ENCODE measurements at places on chromosomes 2 and 18.

DNA sequence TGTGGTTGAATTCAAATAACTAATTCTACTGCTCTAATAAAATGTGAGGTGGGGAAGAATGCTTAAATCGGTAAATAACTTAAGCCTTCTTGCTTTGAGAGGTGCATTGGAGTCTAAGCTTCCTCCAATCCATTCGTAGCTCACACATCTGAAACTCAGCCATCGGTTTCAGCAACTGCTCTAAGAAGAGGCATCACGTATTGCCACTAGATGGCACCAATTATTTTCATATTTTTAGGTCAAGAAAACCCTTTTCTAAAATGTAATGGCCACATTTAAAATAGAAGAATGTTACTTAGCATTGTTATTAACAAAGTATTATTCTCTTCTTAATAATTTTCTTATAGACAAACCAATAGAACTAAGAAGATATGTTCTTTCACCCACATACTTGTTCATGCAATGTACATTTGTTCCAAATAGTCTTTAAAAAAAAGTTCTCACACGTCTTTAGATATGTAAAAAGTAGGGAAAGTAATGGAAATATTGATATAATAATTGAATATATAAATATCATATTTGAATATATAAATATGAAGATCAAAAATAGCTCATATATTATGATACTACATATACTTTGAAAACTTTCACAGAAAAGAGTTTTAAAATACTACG, 229.8 kb downstream of the CCDC178 start:
- no peak for DNase-seq

DNA sequence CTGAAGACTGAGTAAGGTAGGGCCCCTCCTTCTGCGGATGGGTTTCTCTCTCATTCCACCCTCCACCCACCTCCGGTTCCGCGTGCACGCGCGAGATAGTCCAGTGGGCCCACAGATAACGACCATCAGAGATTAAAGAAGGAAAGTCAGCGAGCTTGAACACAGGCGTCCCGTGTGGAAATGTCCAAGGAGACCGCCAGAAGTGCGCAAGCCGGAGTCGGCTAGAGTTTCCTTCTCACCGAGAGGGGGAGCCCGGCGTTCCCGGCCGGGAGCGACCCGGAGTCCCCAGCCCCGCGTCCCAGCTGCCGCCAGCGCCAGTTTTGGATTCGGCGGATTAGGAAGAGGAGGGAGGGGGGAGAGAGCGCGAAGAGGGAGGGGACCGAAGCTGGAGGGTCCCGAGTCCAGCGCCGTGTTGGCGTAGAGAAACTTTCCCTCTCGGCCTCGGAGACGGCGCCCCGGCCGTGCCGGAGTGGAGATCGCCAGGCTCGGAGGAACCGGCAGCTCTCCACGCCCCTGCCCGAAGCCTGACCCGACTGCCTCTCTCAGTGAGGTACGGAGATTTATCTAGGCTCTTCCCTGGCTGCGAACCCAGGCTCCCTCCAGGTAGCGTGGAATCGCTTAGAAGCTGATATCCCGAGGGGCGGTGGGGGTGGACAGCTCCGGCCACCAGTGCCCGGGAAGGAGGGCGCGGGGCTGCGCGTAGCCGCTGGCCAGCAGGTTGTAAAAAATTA, at the start of gene GULP1:
TSS of gene GULP1 (plus strand) at position 258 of the 731 bp plus-strand sequence. CDS start 185,829 bp downstream, outside the sequence.
- DNase-seq, result peak; percentile 83

- DNase-seq, result no peak
Measured at GRCh38 chr2:108916122-108916795, 72.8 kb downstream of the EDAR start.

DNA sequence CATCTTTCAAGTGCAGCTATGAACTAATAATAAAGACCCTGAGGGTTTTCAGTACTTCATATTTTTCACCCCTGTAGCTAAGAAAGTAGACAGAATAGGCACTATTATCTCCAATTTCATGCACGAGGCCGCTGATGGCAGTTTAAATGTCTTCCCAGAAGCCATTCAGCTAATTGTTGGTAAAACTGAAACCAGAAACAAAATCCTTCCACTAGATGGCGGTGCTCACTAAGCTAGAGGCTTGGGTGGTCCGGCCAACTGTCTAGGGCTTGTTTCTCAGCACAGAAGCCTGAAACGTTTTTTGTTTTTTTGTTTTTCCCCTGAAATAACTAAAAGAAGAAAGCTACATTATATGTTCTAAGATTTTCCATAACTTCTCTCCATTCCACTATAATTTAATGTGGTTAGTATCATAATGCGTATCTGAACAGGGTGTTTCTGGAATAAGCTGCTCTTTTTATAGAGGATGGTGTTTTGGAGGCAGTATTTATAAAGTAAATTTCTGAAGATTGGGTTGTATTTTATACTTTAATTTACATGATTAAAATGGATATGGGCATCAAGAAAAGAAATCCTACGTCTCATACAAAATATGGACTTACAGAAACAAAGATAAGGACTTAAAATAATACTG, 159.4 kb downstream of the PIK3C3 start:
- DNase-seq, result peak; percentile 46

DNA sequence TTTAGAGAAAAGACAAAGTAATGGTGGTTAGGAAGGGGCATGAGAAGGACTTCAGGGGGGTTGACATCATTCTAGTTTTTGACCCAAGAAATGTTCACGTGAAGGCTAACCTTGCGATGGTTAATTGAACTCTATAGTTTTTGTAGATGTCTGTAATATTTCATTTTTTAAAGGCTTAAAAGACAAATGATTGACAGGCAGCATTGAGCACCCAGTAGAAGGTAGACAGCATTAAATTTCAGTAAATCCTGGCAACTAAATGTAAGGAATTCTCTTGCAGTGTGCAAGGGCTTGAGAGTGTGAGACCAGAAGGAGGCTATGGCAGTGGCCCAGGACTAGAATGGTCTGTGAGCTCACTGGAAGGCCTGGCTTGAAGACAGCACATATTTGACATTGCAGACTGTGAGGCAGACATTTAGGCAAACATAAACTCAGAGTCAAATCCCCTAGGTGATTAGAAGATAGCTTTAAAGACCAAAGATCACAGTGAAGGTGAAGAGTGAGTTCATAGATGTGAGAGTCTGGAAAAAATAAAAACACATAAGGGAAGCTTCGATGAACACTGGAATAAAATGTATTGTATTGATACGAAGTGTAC, 100.1 kb upstream of the MAP4K4 start:
- peak; percentile 47 for DNase-seq
